Endodermal cell (in vitro differentiated cells): ENCODE measurements at places on chromosomes 5 and 9.

DNA sequence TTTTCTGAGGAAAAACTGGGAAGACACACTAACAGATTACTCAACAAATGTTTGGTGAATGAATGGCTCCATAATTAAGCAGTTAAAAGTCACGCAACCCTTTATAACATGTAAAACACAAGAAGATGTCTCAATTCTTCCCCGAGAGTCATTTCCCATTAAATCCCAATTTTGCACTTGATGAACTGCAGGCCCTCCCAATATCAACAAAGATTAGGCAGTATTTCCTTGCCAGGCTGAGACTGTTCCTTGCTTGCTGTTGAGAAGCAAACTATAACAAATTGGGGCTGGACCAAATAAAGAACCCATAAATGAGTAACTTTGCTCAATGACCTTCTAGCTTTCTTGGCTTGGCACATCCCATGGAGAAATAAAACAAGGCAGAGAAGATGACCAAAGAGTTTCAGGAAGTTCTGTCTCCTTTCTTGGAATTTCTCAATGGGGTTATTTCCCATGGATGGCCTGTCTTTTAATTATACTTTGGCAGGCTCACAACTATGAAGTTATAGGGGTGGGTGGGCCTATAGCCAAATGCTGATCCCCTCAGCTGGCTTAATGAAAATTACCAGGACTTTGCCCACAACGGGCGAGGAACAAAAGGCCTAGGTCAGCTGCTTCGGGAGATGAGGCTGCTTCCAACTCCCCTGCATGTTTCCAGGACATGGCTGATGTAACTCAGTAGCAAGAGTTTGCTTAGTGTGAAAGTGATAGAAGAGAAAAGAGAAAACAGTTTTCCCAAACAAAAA lies 243.1 kb upstream of the RFX3 start:
- peaks cover 11% of the 10 kb centered on the region for H3K4me1 ChIP-seq
- no peaks in the 10 kb centered on the region for H3K27me3 ChIP-seq
- no peak overlapping the region for H3K4me3 ChIP-seq
- no peak for DNase-seq
- H3K36me3 ChIP-seq = no peaks in the 10 kb centered on the region
- H3K27ac ChIP-seq = no peak overlapping the region

GRCh38 chr5:147673266-147673665 lies 109.3 kb downstream of the JAKMIP2 start:
- no peak overlapping the region for H3K27ac ChIP-seq
- no peaks in the 10 kb centered on the region for H3K27me3 ChIP-seq
- no peak overlapping the region for H3K4me3 ChIP-seq
- H3K36me3 ChIP-seq = no peaks in the 10 kb centered on the region
- no peaks in the 10 kb centered on the region for H3K4me1 ChIP-seq

GRCh38 chr9:129235931-129236331 lies 57.9 kb upstream of the IER5L start:
- no peaks in the 10 kb centered on the region for H3K36me3 ChIP-seq
- no peak overlapping the region for H3K4me3 ChIP-seq
- no peaks in the 10 kb centered on the region for H3K4me1 ChIP-seq
- H3K27me3 ChIP-seq = no peaks in the 10 kb centered on the region
- DNase-seq = no peak
- no peak overlapping the region for H3K27ac ChIP-seq

DNA sequence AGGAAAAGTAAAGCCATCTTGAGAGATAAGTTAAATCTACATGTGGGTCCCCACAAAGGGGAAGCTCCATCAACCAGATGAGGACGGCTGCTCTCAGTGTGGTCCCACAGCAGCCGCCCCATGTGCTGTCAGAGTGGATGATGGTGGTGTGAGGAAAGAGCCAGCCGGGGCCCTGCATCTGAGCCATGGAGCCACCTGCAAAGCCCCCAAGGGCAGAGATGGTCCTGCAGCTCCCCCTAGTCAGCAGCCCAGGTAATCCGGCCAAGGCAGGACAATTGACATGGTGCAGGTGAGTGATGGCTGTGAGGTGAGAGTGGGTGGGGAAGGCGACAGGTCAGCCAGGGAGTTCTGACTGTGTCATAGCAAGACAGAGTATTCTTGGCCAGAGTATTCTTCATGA lies 458.8 kb downstream of the ICE1 start:
- H3K4me1 ChIP-seq = no peaks in the 10 kb centered on the region
- no peak overlapping the region for H3K27ac ChIP-seq
- peak; percentile 91 for DNase-seq
- no peak overlapping the region for H3K4me3 ChIP-seq
- H3K36me3 ChIP-seq = no peaks in the 10 kb centered on the region

- H3K36me3 ChIP-seq = no peaks in the 10 kb centered on the region
- no peak for DNase-seq
- H3K4me3 ChIP-seq = no peak overlapping the region
Observed at GRCh38 chr9:72911816-72912215, 41.0 kb downstream of the ALDH1A1 start.

- H3K27me3 ChIP-seq = no peaks in the 10 kb centered on the region
- no peak overlapping the region for H3K27ac ChIP-seq
- no peak overlapping the region for H3K4me3 ChIP-seq
- H3K36me3 ChIP-seq = no peaks in the 10 kb centered on the region
Observed at GRCh38 chr5:135295852-135296251, 103.2 kb downstream of the MACROH2A1 start.

- H3K4me1 ChIP-seq = peaks cover 7% of the 10 kb centered on the region
- H3K36me3 ChIP-seq = peaks cover 55% of the 10 kb centered on the region
- no peak overlapping the region for H3K27ac ChIP-seq
Observed at GRCh38 chr5:151820271-151820670, 48.5 kb downstream of the G3BP1 start.

- DNase-seq = no peak
- H3K27me3 ChIP-seq = peaks cover 24% of the 10 kb centered on the region
- H3K27ac ChIP-seq = peak overlapping the region; percentile 64
- no peaks in the 10 kb centered on the region for H3K36me3 ChIP-seq
- H3K4me1 ChIP-seq = no peaks in the 10 kb centered on the region
- H3K4me3 ChIP-seq = peak overlapping the region; percentile 81
Observed at GRCh38 chr5:172641359-172642050, 442 bp downstream of the NEURL1B start.

GRCh38 chr9:38039907-38040682 lies 28.9 kb downstream of the SHB start:
- H3K27ac ChIP-seq = peak overlapping the region; percentile 41
- no peak for DNase-seq
- H3K27me3 ChIP-seq = no peaks in the 10 kb centered on the region
- peaks cover 14% of the 10 kb centered on the region for H3K4me1 ChIP-seq
- H3K36me3 ChIP-seq = peaks cover 23% of the 10 kb centered on the region
- H3K4me3 ChIP-seq = no peak overlapping the region

GRCh38 chr5:6732634-6733410 lies 19.6 kb downstream of the TENT4A start:
- no peak overlapping the region for H3K27ac ChIP-seq
- no peak overlapping the region for H3K4me3 ChIP-seq
- DNase-seq = no peak
- H3K27me3 ChIP-seq = no peaks in the 10 kb centered on the region
- peaks cover 10% of the 10 kb centered on the region for H3K36me3 ChIP-seq

GRCh38 chr5:117266280-117266679 lies 691.7 kb upstream of the SEMA6A start:
- H3K4me3 ChIP-seq = no peak overlapping the region
- no peaks in the 10 kb centered on the region for H3K27me3 ChIP-seq
- H3K36me3 ChIP-seq = no peaks in the 10 kb centered on the region
- H3K27ac ChIP-seq = no peak overlapping the region
- no peaks in the 10 kb centered on the region for H3K4me1 ChIP-seq

GRCh38 chr9:96581786-96582185 lies 37.9 kb downstream of the CDC14B start:
- H3K4me3 ChIP-seq = no peak overlapping the region
- DNase-seq = peak; percentile 56

GRCh38 chr9:18911714-18912342 lies 121.2 kb downstream of the SAXO1 start:
- H3K4me1 ChIP-seq = peaks cover 10% of the 10 kb centered on the region
- H3K27ac ChIP-seq = no peak overlapping the region
- peak; percentile 64 for DNase-seq
- no peaks in the 10 kb centered on the region for H3K36me3 ChIP-seq
- no peak overlapping the region for H3K4me3 ChIP-seq

DNA sequence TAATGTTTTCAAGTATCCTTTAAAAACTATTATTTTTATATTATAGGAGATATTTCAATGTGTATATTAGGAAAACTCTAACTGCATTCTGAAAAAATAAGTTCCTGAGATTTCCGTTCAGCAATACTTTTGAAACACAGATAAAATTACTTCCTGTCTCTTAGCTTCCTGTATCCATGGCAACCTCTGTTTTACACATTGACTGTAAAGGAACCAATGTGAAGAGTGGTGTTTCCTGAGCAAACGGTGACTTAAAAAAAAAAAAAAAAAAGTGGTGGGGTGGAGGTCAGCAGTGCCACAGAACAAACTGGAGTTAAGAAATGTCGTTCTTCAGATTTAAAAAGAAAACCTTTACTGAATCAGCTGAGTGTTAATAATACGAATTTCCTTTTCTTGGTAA lies at the start of gene LRRC70:
LRRC70 (plus strand) TSS at position 280 of the 400 bp plus-strand sequence. CDS start 620 bp downstream, outside the sequence.
- no peak for DNase-seq
- H3K27me3 ChIP-seq = no peaks in the 10 kb centered on the region
- no peaks in the 10 kb centered on the region for H3K36me3 ChIP-seq
- no peaks in the 10 kb centered on the region for H3K4me1 ChIP-seq
- no peak within 1 kb of the TSS for H3K27ac ChIP-seq

GRCh38 chr9:126228781-126229444 lies 97.7 kb upstream of the MVB12B start:
- no peaks in the 10 kb centered on the region for H3K4me1 ChIP-seq
- H3K4me3 ChIP-seq = no peak overlapping the region
- no peak overlapping the region for H3K27ac ChIP-seq
- DNase-seq = peak; percentile 93
- H3K36me3 ChIP-seq = no peaks in the 10 kb centered on the region

DNA sequence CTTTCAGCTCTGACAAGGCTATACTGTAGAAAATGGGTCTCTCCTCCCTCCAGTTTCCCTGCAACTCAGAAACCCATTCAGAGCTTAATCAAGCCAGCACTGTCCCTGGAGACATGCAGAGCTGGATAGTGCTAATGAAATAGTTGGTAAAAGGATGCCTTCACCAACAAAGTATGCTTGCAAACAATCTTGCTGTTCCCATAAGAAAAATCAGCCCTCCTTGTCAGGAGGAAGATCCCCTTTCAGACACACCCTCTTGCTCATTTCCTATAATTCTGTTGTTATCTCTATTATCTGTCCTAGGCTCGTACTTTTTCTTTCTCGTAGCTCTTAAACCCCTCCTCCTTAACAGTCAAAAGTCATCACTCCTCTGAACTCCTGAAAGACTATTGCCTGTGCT lies 9.9 kb upstream of the OSMR start:
- H3K36me3 ChIP-seq = no peaks in the 10 kb centered on the region
- H3K27me3 ChIP-seq = peaks cover 3% of the 10 kb centered on the region
- no peak overlapping the region for H3K4me3 ChIP-seq
- no peak for DNase-seq
- no peak overlapping the region for H3K27ac ChIP-seq
- H3K4me1 ChIP-seq = no peaks in the 10 kb centered on the region

- no peak for DNase-seq
- H3K27me3 ChIP-seq = no peaks in the 10 kb centered on the region
- H3K4me3 ChIP-seq = no peak overlapping the region
- no peaks in the 10 kb centered on the region for H3K4me1 ChIP-seq
- no peaks in the 10 kb centered on the region for H3K36me3 ChIP-seq
Observed at GRCh38 chr9:81363916-81364480, 325.3 kb downstream of the TLE1 start.

DNA sequence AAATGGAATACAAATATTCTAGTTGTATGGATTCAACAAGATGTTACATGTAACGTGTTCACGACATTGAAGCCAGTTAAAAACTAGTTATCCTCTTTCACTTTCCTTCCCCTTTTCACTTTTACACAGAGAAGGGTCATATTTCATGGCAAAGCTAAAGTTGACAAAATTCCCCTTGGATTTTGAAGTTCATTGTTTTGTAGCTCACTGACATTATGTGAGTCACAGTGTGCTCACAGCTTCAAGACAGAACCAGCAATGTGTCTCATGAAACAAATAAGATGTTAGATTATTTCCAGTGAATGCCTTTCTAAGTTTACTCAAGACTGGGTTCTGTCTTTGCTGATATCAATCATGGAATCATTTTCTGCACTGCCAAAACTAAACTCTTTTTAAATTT lies 535.5 kb upstream of the GRIN3A start:
- no peak for DNase-seq
- no peaks in the 10 kb centered on the region for H3K36me3 ChIP-seq
- no peaks in the 10 kb centered on the region for H3K27me3 ChIP-seq
- H3K4me3 ChIP-seq = no peak overlapping the region
